H9 (cell line): ENCODE measurements at places on chromosomes 1 and 21. TPM values are rescaled to one million over a fixed set of nuclear protein-coding genes. Genes with fewer than 3 reads are reported as not detected.
A peak's percentile ranks its signal among the peaks of the same experiment; 100 is the strongest.

- peak; percentile 39 for DNase-seq
These were observed 2.0 kb downstream of the LRRC7 start for GRCh38 chr1:69569576-69570328.

- DNase-seq = peak; percentile 31
These were observed 3.2 kb upstream of the CRYBG2 start for GRCh38 chr1:26357121-26357602.

GRCh38 chr1:19488136-19488535 is 2.8 kb upstream of the CAPZB start:
- no peak for DNase-seq

DNA sequence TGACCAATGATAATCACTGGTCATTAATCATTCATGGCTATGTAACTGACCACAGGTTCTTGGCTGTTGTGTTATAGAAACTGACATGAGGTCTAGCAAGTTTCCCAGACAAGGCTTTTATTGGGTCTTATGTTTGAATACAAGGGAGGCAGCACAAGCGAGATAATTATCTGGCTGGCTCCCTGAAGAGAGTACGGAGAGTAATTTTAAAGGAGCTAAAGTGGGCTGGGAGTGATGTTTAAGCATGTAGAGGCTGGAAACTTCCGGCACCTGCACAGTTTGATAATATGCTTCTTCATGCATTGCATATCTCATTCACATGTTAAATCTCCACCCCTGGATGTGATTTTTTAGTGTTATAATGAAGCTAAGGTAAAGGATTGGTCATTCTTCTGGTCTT is 116.2 kb upstream of the KCNK1 start:
- no peak for DNase-seq

DNA sequence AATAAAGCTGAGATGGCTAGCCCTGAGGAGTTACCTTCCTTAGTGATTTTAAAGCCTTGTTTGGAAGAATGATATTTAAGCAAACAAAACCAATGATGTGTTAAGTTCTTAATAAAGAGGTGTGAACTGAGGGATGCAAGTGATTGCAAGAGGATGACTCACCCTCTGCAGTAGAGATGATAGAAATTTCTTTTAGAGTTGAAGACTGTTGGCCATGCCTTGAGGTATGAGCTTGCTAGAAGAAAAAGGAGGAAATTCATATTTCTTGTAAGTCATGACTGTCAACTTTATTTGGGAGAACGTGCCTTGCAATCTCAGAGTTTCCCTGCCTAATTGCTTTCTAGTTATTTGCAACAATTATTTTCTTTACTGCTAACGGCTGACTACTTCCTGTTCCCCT is 94.7 kb downstream of the PLA2G4A start:
- no peak for DNase-seq

DNA sequence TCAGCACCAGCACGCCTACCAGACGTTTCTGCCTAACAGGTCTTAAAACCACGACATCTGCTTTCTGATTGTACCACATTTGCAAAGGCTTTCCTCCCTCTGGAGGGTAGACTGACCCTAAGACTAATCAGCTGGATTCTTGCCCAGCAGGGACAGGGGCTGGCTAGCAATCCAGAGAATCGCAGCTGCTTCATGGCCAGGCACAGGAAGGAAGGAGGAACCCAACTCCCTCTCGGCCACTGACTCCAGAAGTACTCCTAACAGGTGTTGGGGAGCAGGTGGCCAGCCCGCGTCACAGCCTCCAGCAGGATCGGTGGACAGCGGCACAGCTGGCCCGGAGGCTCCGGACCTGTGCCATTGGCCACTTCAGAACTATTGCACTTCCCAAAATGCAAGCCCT is 180.8 kb downstream of the NPHP4 start:
- no peak for DNase-seq

GRCh38 chr21:31732597-31733550 is 956 bp upstream of the SCAF4 start:
- DNase-seq = peak; percentile 41

LMOD1 gene
- total RNA-seq = 0.31 and 0.44 TPM in 2 replicates

OR6N1 gene
- not detected in 2 replicates for total RNA-seq

CLCA2 gene
- not detected in 2 replicates for total RNA-seq
